ENCODE measurements at places on chromosomes 7 and 10.

GRCh38 chr10:45468079-45468478, 94.1 kb downstream of the ALOX5 start:
- DNase-seq, result no peak

GRCh38 chr7:147153571-147153970, 1037.0 kb downstream of the CNTNAP2 start:
- DNase-seq, result no peak

- no peak for DNase-seq
These were observed 92.4 kb downstream of the CPED1 start for GRCh38 chr7:121080913-121081326.

DNA sequence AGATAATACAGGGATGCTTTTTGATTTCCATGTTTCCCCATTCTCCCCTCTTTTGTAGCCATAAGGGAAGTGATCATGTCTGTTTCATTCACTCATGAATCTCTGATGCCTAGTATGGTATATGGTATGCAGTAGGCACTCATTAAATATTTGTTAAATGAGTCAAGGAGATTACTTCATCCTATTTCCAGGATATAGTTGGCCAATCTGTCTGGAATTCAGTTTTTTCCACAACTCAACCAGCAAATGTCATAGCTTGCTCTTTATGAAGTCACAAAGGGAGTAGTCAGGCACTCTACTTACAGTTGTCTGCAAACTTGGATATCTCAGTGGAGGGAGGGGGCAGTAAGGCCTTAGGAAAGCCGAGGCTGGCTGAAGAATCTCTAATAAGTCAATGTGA, 853.6 kb downstream of the LRMDA start:
- DNase-seq, result no peak

DNA sequence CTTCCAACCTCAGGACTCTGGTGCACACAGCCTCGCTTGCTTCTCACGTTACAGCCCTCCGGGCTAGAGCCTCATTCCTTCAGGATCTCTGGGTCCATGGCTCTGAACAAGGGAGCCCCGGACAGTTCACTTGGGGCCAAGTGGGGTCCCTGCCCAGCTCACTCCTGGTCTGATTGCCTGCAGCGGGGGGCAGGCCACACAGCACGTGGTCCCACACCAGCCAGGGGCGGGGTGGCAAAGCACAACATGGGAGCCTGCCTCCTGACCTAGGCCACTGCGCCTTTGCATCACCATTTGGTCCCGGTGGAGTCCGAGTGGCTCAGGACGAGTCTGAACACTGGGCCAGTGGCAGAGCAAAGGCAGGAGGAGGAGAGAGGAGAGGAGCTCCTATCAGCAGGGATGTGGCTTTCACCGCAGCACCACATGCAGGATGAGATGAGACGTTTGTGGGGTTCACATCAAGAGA, 13.4 kb upstream of the CRYGN start:
- no peak for DNase-seq

DNA sequence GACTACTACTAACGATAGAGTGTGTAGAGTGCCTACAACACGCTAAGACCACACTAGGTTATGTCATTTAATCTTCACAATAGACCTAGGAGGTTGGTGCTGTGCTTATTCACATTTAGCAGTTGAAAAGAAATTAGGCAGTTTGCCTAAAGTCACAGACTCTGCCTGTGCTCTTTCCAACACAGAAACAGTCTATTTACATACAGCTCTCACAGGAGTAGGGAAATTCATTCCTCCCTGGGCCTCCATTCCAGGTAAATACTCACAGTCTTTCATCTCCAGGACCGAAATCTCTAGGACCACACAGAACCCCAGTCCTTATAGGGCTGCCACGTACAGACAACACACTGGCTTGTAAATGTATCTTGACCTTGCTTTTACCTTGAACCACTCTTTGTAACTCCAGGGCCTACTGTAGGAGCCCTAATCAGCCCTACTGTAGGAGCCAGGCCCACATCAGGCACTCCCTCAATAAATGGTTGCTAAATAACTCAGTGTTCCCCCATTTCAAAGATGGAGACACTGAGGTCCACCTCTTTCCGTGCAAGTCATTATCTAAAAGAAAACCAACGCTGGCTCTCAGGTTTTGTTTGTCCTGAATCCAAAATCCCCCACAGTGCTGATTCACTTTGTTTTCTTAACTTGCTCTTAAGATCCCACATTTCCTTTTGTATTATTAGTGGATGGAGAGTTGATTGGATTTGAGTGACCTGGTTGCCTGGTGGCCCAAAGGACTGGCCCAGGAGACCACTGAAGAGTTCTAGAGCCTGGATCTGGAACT, 146.9 kb downstream of the KCNMA1 start:
- DNase-seq, result no peak

DNA sequence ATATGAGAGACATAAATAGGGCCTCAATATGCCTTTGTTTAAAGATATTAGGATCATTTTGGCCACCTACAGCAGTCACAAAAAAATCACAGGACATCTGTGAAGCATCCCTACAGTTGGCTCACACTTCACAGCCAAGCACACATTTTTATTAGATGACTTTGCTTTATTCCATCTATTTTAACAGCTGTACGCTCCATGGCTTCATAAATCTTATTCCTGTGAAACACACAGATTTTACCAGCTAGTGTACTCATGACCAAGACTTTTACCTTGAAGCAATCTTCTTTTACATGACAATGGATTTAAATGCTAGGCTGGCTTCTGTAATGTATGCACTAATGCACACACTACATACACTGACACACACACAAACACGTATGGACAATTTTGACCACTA, 254.8 kb upstream of the PITRM1 start:
- DNase-seq, result no peak

DNA sequence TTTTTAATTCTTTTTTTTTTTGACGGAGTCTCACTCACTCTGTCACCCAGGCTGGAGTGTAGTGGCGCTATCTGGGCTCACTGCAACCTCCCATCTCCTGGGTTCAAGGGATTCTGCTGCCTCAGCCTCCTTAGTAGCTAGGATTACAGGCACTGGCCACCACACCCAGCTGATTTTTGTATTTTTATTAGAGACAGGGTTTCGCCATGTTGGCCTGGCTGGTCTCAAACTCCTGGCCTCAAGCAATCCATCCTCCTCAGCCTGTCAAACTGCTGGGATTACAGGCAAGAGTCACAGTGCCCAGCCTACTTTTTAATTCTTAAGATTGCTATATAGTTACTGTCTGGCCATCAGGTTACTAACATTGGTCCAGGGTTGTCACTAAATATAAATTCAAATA, 59.6 kb downstream of the ZNF277 start:
- no peak for DNase-seq

DNA sequence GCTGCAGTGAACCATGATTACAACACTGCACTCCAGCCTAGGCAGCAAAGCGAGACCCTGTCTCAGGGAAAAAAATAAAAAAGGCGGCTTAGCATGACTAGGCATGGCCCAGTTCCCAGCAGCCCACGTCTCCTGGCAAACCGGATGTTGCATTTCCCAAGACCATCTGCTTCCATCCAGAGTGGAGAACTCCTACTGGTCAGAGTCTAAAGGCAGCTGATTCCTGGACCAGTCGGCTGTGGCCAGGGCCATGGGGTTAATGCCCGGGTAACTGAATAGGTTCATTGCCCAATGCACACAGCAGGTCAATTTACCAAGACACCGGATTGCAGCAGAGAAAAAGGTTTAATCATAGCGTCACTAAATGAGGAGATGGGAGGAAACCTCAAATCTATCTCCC, 133.1 kb downstream of the MYL10 start:
- DNase-seq, result no peak

DNA sequence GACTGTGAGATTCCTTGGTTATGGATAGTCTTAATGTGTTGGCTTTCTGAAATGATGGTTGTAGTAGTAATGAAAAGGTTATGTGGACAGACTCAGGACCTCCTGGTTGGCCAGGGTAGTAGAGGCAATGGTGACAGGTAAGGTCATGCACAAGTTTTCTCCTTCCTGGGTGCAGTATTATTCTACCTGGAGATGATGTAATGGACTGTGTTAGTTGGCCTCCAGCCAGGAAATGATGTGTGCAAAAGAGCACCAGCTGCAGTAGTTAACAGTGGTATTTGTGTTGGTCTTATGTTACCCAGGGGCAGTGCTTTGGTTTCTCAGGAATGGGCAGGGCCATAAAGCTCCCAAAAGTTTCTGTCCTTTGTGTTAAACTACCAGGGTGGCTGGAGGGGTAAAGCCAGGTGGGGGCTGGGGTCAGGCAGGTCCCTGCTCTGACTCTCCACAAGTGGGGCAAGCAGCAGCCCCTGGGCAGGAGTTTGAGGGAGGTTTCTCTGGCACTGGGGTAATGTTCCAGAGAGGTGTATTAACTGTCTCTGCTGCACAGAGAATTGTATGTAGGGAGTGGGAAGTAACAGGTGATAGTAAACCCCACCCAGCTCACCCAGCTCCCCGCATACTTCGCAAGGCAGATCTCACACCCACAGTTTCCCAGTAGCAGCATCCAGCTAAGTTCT, 36.3 kb downstream of the GPR22 start:
- DNase-seq, result no peak

DNA sequence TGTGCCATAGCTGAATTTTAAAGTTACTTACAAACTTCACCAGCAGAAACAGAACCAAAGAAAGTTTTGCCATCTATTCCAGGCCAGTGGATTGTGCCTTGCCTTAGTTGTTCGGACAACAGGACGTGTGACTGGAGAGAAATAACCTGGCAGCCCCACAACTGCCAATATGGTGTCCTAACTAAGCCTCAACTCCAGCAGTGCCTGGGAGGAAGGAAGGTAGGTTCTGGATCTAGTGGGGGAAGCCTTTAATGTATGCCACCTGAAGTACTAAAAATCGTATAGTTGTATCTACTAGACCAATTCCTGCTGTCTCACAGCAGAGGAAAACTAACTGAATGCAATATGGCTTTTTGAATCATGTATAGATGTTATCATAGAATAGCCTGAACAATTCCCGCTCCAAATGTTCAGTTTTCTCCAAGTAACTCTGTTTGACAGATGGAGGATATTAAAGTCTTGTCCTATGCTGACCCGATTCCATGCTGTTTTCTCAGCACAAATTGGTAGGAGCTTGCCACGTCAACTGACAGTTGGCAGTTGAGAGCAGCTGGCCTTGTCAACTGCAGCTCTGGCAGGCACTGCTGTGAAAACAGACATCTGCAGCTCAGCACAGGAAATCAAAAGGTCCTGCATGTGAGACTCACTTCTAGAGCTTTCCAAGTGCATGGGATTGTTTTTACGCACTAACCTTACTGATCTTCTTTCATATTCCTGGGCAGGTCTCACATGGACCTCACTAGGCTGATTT, 84.5 kb upstream of the WNT16 start:
- DNase-seq, result no peak

GRCh38 chr10:124185084-124185483, 91.7 kb upstream of the CHST15 start:
- no peak for DNase-seq

GRCh38 chr7:27944643-27945042, 204.7 kb downstream of the TAX1BP1 start:
- no peak for DNase-seq

GRCh38 chr10:14692344-14693076, 82.2 kb downstream of the FAM107B start:
- no peak for DNase-seq

- no peak for DNase-seq
These were observed 53.8 kb downstream of the CAMK1D start for GRCh38 chr10:12403119-12403518.

All from CD4-positive, alpha-beta T cell treated with Interleukin-12 subunit alpha and Interleukin-12 subunit beta, for 1 hour (primary cell).